CD4-positive, alpha-beta T cell treated with Interleukin-15 for 4 hours (primary cell): ENCODE measurements at places on chromosomes 5 and 9.

GRCh38 chr9:87556039-87556438 is 58.4 kb downstream of the DAPK1 start:
- no peak for DNase-seq

- DNase-seq = no peak
Measured at GRCh38 chr5:65809817-65810531, 88.0 kb downstream of the NLN start.

DNA sequence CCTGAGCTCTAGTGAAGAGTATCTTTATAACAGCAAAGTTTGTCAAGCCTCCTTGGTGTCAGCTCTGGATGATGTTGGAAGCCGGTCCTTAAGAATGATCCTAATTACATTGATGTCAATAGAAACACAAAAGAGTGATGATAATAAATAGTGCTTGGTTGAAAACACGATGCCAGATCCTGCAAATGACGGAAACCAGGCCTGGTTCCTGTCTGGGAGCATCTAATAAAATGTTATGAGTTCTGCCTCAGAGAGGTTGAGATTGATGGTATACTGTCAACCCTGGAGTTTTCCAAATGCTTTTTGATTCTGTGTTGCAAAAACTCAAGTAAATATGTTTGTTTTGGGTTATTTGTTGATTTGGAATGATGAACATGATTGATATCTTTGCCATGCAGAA is 23.3 kb downstream of the HMHB1 start:
- DNase-seq = no peak

- no peak for DNase-seq
Measured at GRCh38 chr9:120866651-120867050, 10.3 kb downstream of the PHF19 start.

DNA sequence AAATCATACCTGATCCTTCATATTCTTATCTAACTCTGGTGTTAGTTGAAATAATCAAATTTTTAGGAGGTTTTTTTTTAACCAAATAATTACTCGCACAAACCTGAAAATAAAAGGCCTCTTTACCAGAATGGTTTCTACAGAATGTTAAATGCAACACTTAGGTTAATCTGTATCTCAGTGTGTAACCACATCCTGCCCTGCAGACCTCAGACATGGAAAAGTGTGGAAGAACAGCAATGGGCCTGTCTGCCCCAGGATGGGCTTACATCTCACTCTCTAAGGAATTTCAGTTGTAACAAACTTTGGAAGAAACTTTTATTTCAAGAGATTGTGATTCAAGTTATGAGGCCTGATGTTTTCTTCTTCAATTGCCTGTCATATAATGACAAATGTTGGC is 32.5 kb upstream of the MIER3 start:
- no peak for DNase-seq

DNA sequence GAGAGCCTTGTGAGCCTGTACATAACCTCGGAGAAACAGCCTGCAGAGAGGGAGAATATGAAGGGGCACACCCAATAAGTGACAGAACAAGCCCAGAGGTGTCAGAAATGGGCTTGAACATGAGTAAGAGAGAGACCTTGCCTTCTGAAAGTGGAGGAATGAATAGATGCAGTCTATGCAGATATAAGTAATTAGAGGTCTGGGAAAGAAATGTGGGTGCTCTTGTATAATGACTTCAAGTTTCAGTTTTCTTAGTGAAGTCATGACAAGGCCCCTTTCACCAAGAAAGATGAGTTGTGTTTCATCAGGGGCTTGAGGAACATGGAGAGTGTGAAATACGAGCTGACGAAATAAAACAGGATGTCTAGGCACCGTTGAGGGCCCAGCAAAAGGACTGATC is 15.1 kb downstream of the GRAMD2B start:
- DNase-seq = no peak

DNA sequence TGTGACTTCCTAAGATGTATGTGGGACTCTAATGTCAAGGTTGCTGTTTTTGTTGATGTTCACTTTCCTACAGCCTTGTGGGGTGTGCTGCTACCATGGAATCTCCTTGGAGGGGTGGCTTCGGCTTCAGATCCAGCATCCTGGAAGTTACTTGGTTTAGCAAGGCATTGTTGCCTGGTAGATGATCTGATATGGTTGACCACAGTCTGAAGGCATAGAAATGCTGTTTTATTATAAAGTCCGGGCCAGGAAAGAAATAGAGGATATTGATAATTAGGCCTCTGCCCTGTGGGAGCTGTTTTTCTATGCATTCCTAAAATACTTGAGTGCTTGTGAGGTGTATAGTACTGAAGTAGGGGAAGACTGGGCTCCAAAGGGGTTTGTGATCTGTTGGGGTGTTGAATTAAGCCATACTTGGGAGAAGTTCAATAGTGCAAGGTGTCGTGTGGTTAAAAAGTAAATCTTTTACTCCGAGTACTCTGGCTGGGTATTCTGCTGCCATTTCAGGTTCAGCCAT is 27.3 kb upstream of the CREBRF start:
- DNase-seq = no peak

DNA sequence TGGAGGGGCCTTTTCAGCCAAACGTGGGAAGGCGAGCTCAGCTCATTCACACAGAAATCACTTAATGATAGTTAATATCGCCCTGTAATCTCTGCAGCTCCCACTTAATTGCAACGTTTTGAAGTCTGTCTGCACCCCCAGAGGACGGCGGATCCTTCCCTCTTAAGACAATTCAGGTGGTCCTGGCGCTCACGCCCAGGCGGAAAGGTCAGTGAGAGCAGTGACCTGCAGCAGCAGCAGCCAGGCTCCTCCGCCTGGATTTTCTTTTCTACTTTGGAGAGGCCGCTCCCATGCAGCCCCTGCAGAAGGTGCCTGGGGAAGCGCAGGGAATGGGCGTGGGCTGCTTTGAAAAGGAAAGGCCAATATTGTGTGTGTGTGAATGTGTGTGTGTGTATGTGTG is 400.9 kb upstream of the IRX1 start:
- DNase-seq = no peak

- peak; percentile 63 for DNase-seq
Measured at GRCh38 chr9:89502038-89502601, 4.2 kb upstream of the SEMA4D start.

GRCh38 chr5:14502294-14502690 is 79.3 kb upstream of the OTULINL start:
- DNase-seq = no peak

- DNase-seq = no peak
Measured at GRCh38 chr9:129774791-129775447, 22.1 kb upstream of the PTGES start.

DNA sequence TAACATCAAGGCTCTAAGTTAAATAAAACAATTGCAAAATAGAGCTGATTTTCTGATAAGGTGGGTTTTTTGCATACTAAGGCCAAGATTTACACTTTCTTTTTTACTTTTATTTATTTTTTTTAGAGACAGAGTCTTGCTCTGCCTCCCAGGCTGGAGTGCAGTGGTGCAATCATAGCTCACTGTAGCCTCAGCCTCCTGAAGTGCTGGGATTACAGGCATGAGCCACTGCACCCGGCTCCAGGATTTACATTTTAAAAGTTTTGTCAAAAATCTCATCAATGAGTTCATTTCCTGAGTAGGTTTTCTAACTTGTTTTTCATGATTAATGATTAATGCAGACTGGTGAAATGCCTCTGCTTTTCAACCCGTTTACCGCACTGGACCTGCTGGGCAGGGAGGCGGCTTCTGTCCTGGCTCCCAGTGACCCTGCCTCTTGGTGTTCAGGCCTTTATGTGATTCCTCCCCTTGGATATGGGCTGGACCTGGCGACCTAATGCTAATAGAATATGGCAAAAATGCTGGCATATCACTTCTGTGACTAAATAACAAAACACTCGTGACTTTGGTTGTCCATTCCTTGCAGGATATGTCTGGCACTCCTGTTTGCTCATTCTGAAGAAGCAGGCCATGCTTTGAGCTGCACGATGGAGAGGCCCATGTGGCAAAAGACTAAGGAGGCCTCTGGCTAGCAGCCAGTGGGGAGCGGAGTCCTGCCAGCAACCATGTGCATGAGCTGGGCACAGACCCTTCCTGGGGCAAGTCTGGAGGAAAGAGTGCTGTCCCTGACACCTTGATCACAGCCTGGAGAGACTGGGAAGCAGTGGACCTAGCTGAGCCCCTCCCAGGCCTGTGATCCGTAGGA is 72.2 kb upstream of the PTCH1 start:
- no peak for DNase-seq

- DNase-seq = no peak
Measured at GRCh38 chr5:102855681-102856388, 100.7 kb downstream of the PAM start.

DNA sequence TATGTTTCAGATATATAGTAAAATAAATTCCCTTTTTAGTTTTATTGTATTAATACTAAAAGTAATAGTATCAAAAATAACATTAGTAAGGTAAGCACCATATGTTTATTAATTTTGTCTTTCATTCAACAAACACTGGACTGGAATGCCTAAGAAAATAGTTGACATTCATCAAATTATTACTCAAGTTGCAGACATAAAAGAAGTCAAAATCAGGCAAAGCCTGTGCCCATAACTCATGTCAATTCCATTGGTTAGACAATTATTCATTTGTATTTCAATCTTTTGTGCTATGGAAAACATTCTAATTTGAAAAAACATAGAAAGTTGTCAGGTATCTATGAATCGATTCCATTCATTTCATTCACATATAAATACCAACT is 158.9 kb downstream of the CEMIP2 start:
- DNase-seq = no peak

DNA sequence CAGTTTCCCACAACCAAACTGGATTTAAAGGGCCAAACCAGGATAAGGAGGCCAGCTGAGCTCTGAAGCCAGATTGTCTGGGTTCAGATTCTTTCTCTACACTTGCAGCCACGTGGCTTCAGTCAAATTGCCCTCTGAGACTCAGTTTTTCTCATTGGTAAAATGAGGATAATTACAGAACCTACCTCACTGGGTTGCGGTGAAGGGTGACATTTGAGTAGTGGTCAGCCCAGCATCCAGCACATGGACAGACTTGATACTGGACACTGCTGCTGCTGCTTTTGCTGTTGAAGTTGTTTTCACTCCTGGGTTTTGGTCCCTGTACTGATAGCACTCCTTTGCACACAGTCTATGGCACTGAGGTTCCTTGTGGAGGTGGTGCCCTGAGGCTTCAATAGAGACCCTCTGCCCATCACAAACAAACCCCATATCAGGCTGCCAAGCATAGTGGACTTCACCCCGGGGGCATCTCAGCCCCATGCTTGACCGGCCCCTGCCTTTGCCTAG is 25.7 kb upstream of the CDKN2AIPNL start:
- no peak for DNase-seq

DNA sequence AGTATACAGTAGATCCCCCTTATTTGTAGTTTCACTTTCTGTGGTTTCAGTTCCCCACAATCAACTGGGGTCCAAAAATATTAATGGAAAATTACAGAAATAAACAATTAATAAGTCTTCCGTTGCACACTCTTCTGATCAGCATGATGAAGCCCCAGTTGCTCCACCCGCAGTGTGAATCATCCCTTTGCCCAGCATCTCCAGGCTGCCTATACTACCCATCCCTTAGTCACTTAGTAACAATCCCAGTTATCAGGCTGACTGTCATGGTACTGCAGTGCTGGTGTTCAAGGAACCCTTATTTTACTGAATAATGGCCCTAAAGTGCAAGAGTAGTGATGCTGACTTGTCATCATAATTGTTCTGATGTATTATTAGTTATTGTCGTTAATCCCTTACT is 28.9 kb downstream of the SHC3 start:
- DNase-seq = no peak

GRCh38 chr5:96330530-96331140 is 102.4 kb downstream of the PCSK1 start:
- no peak for DNase-seq

GRCh38 chr9:72623156-72623555 is 101.7 kb downstream of the TMC1 start:
- no peak for DNase-seq

DNA sequence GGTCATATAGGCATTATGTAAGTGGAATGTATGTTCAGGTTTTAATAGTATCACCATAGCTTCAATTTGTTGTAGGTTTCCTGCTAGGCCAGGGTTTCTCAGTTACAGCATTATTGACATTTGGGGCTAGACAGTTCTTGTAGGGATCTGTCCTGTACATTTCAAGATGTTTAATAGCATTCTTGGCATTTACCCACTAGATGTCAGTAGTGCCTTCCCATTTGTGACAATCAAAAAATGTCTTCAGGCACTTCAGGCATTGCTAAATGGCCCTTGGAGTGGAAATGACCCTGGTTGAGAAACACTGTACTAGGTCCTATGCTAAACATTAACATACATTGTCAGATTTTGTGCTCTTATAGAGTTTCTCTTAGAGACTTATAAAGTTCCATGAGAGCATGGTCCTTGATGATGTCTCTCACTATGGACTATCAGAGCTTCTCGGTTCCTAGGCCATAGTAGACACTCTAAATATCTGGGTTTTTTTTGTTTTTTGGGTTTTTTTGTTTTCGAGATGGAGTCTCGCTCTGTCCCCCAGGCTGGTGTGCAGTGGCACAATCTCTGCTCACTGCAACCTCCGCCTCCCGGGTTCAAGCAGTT is 1.4 kb downstream of the KIF20A start:
- peak; percentile 39 for DNase-seq

GRCh38 chr9:69857131-69857530 is 36.5 kb downstream of the CFAP95 start:
- DNase-seq = no peak

- DNase-seq = no peak
Measured at GRCh38 chr5:67115246-67115645, 81.4 kb downstream of the CD180 start.

- DNase-seq = no peak
Measured at GRCh38 chr9:38062106-38062497, 6.9 kb downstream of the SHB start.

DNA sequence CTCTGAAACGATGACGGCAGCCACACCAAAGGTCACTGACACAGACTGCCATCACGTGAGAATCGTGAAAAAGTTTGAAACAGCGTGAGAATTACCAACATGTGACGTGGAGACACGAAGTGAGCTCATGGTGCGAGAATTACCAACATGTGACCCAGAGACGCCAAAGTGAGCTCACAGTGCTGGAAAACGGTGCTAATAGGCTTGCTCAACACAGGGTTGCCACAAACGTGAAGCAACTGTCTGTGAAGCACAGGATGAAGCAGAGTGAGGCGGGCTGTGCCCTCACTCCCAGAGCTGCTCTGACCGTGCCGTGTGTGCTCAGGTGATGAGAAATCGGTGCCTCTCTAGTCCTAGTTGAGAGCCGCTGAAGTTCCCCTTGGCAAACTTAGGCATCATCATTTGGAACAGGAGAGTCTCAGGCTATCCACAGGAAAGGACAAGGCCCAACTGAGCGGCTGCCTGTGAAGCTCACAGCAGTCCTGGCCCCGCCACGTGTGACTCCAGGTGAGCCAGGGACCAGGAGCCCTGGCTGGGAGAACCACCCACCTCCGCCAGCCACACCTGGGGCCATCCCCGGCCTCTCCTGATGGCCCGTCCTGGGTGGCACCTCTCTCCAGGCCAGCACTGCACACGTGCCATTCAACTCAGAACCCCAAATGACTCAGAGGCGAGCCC is 29.8 kb upstream of the SLC6A3 start:
- DNase-seq = no peak

DNA sequence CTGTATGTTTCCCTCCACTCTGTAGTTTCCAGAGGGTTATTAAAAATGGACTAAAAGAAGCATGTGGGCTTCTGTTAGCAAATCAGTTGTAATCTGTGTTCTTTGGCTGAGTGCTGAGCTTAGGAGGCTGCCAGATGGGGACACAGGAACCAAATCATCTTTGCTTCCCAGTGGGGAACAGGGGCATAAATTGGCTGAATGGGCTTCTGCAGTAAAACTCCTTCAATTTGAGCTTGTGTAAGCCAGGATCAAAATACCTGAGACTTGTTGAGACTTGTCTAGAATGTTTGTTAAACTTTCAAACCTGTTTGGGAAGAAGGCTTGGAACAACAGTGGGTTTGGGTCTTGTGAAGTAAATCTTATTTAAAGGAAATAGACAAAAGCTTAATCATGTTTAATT is 32.2 kb upstream of the TNFAIP8 start:
- no peak for DNase-seq
